ENCODE measurements at places on chromosomes 1 and 21.

- DNase-seq, result peak; percentile 6
Observed at GRCh38 chr1:239987103-239987745, 104.5 kb upstream of the FMN2 start.

GRCh38 chr1:109816175-109816811 lies 52.6 kb upstream of the EPS8L3 start:
- peak; percentile 8 for DNase-seq

DNA sequence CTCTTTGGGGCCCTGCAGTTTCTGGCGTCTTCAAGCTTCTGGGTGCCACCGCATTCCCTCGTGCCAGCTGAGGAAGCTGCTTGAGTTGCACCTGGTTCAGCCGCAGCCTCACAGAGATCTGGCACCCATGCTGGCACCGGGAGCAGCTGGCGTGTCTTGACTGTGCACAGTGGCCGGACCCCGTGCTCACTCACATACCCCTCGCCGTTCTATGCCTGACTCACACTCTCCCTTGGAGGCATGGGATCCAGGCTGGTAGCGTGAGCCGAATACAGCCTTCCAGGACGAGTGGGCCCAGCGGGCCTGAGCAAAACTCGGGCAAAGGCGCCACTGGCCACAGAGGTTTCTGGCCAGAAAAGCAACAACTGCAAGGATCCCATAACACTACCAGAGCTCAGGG lies 8.6 kb upstream of the MTR start:
- no peak for DNase-seq

DNA sequence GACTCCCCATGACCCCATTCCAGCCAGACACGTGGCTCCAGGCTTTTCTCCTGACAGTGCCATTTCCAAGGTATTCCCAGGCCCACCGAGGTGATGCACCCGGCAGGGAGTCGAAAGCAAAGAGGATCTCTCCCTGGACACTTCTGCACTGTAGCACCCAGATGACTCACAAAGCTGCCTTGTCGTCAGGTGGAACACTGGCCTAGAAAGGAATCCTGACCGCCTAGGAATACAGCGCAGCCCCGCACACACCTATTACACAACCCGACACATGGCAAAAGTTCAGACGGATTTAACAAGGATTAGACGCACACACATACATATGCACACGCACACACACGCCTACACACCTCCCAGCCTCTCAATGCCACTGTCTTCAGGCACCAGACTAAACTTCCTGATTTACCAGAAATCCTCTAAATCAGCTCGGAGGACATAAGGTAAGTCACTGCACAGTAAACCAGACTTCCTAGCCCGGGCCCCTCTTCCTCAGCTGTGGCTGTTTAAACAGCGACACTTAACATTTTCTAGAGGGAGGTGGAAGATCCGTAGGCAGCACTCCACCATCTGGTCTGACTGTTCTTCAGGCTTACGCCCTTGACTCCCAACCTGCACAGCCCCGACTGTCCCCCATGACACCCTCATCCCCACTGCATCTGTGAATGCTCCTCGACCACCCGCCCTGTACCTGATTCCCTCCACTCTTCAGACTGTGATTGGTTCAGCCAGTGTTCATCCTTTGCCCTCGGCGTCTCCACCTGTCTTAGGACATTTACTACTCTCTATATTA lies 12.7 kb downstream of the FAM89A start:
- DNase-seq, result no peak

- no peak for DNase-seq
Observed at GRCh38 chr1:240786880-240787279, 174.9 kb upstream of the GREM2 start.

- DNase-seq, result no peak
Observed at GRCh38 chr1:12336413-12336812, 106.6 kb downstream of the VPS13D start.

- no peak for DNase-seq
Observed at GRCh38 chr1:201167041-201167991, 13.0 kb upstream of the TMEM9 start.

DNA sequence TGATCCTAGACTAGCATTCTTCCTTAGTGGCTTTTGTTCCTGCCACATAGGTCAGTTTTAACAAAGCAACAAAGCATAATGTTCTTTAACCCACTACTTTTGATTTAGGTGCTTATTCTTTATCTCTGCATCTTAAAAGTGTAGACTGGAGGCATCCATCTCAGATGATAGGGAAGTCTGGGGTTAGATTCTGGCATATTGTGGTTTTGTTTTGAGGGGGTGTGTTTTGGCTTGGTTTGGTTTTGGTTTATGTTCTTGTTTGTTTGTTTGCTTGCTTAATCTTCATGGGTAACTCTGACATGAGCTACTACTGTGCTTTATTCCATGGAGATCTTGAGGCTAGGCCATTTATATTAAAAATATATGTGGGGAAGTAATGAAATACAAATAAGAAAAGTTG lies 40.3 kb upstream of the MYOCOS start:
- DNase-seq, result no peak

DNA sequence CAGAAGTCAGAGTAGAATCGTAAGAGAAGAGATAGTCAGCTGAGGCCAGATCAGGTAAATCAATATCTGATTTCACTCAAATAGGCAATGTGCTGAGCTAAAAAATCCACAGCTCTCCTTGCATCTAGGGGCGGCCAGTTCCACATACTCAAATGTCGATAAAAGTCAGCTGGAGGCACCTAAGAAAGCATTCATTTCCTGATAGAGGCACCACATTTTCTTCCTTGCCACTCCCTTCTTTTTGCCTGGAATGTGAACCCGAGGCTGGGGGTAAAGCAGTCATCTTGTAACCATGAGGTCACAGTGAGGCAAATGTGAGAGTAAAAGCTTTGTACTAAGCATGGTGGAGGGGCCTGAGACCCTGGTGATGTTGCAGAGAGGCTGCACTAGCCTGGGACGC lies 24.2 kb upstream of the CTPS1 start:
- DNase-seq, result no peak

DNA sequence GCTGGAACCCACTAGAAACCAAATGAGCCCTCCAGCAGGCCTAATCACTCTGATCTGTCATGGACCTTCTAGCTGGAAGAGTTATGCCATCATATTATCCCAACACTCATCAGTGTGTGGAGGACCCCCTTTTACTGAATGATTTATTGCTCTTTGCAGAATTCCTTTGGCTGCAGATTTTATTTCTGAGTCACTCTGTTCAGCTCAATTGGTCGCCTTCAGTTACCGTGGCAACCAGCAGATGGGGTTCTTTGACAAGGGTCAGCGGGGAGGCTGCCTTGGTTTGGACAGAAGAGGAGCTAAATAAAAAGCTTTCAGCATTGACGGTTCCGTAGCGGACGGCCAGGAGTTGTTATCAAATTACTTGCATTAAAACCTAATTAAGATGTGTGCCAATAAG lies 220.1 kb downstream of the SDCCAG8 start:
- no peak for DNase-seq

GRCh38 chr21:37381883-37382585 lies 15.5 kb downstream of the DYRK1A start:
- DNase-seq, result no peak

DNA sequence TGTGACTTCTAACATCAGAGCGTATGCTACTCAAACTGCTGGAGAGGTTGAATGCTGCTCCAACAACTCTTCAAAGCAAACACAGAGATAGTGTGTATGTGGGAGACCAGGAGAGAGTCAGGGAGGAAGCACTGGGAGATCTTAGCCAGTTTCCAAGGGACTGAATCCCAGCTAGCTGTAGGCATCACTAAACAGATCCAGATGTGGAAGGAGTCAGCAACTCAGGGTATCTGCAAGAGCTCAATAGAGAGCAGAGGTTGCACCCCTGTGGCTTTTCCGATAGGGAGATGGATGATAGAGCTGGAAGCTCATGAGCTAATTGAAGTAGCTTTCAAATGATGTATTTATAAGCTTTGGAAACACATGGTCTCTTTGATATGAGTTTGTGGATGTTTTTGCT lies 168.9 kb upstream of the HOOK1 start:
- no peak for DNase-seq

- DNase-seq, result no peak
Observed at GRCh38 chr21:32523988-32524719, 61.2 kb downstream of the TCP10L start.

DNA sequence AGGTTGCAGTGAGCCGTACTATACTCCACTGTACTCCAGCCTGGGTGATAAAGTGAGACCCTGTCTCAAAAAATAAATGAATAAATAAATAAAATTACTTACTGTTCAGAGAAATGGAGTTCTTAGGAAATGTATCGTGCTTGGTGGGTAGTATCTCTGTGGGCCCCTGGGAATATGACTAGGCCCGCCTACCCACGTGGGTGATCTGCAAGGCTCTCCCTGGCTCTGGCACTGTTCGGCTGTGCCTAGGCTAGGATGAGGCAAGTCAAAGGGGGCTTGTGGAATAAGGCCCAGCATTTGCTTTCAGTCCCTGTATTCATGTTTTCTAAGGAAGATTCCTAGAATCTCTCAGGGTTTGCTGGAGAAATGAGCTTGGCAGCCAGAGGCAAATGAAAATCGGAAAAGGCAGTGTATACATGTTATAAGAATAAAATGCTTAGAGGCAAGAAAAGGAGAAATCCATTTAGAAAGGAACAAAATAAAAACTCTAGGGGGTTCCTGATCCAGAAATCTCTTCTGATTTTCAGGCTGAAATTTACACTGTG lies 4.5 kb upstream of the CSRP1 start:
- DNase-seq, result no peak

- no peak for DNase-seq
Observed at GRCh38 chr1:226967665-226968064, 27.6 kb downstream of the COQ8A start.

DNA sequence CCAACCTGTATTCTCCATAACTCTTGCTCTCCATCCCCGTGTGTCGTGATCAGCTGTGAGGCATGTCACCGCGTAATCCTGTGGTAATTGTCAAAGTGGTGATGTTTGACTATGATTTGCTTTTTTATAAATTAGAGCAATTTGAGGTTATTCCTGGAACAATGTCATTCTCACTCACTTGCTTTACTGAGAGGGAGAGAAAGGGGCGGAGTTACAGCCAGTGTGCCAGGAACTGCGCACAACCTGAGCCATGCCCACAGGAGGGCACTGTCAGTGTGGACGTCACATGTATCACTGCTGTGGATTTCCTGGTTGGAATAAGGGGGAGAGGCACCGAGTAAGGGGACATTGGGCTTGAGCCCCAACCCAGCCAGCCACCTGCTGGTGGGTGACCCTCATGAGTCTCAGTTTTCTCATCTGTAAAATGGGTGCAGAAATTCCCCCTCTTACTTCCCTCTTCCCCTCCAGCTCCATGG lies 6.9 kb downstream of the ADGRB2 start:
- no peak for DNase-seq

DNA sequence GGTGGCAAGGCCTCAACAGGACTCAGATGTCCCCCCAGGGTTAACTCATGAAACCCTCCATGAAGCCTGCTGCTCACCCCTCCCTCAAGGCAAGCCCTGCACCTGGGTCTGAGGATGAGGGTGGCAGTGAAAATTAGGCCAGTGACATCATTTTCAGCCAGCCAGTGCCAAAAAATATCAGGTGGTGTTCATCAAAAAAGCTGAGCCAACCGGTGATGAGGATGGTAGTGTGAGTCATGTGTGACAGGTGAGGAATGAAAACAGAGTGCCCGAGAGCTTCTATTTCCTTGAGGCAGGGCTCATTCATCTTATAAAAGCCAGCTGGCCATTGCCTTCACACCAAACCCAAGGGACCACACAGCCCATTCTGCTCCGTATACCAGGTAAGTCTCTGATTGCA lies at the start of gene SPRR1A:
Gene SPRR1A (plus strand): TSS at position 339 of the 400 bp plus-strand sequence. CDS start 1,150 bp downstream, outside the sequence.
- no peak for DNase-seq

GRCh38 chr1:107637101-107637500 lies 327.9 kb downstream of the VAV3 start:
- DNase-seq, result no peak

- no peak for DNase-seq
Observed at GRCh38 chr21:42734323-42734971, 81.0 kb downstream of the PDE9A start.

DNA sequence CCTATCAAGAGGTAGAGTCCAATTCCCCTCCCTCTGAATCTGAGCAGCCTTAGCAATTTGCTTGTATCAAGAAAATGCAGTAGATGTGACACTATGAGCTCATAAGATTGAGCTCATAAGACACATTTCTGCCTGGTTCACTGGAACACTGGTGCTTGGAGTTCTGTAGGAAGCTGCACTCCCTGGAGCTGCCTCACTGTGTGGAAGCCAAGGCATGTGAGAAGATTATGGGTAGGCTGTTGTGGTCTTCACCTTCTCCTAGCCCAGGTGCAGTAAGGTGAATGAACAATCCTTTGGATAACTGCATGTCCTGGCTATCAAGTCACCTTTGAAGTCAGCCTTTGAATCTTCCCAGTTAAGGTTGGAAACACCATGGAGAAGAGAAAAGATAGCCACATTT lies 67.3 kb downstream of the PLPPR5 start:
- DNase-seq, result no peak

DNA sequence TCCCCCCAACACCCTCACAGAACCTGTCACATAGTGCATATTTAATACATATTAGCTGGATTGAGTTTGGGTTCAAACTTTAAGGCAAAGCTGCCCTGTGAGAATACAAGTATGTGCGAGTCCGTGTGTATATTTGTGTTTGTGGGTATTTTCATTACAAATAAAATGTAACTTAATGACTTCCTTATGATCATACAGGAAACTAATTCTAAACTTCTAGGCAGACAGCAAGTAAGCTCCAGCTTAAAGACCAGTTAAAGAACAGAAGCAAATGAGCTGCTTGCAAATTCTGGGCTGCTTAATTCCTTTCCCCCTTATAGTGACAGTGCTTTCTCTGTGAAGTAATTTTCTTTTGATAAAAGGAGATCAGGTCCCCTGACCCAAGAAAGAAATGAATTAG lies 437.6 kb downstream of the TTLL7 start:
- no peak for DNase-seq

GRCh38 chr1:158017800-158018595 lies 24.6 kb downstream of the KIRREL1 start:
- DNase-seq, result no peak

DNA sequence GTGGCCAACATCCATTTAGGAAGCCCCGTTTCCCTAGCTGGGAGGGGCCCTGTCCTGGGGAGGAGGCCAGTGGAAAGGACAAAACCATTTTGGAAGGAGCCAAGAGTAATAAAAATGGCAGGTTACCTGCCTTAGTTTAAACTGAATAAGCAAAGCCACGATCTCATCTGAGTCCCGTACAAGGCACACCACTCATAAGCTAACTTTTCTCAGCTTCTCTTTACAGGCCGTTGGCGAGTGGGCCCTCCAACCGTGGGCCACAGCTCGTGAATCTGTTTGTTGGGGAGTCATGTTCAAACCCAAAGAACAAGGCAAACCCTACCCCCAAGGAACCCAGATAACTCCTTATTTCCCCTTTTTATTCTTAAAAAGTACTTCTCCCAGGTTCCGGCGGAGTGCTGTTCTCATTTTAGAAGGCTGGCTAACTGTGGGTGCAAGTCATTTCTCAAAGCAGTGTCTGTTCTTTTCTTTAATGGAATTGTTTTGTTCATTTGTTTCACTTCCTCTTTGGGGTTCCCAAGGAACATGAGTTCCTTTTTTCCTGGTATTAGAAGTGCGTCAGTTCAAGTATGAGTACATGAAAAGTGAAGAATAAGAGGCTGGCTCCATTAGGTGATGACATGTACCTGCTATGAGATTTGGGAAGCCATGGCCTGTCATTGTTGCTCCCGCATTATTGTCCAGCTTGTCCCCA lies 89.0 kb downstream of the PSMG1 start:
- no peak for DNase-seq

All from natural killer cell (primary cell).